ENCODE measurements at places on chromosomes 2 and 18. TPM values are rescaled to one million over a fixed set of nuclear protein-coding genes. Genes with fewer than 3 reads are reported as not detected.
A peak's percentile ranks its signal among the peaks of the same experiment; 100 is the strongest.

GRCh38 chr2:173032032-173032431 lies 43.6 kb upstream of the MAP3K20 start:
- H3K4me1 ChIP-seq: peaks cover 9% of the 10 kb centered on the region
- H3K27ac ChIP-seq: no peak overlapping the region
- no peak for DNase-seq
- H3K36me3 ChIP-seq: no peaks in the 10 kb centered on the region

DNA sequence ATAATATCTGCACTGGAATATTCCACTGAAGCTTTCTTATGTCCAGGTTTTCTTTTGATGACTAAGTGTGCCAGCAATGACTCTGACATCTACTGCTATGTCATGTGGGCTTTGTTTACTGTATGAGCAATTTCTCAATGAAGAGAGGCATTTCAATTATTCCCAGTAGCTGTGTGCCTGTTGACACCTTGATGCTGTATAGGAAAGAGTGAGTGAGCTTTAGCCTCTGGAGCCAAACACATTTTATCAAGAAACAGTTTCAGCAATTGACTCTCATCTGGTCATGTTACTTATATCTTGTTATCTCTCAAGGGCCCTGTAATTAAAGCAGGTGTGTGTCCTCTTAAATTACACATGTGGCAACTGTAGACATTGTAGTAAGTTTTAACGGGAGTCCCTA lies 493.2 kb upstream of the FANCL start:
- no peaks in the 10 kb centered on the region for H3K27me3 ChIP-seq
- DNase-seq: no peak
- H3K4me1 ChIP-seq: no peaks in the 10 kb centered on the region
- H3K27ac ChIP-seq: no peak overlapping the region

GRCh38 chr2:175877845-175878544 lies 124.1 kb downstream of the LNPK start:
- no peak overlapping the region for H3K4me3 ChIP-seq
- DNase-seq: no peak
- H3K4me1 ChIP-seq: no peaks in the 10 kb centered on the region

DNA sequence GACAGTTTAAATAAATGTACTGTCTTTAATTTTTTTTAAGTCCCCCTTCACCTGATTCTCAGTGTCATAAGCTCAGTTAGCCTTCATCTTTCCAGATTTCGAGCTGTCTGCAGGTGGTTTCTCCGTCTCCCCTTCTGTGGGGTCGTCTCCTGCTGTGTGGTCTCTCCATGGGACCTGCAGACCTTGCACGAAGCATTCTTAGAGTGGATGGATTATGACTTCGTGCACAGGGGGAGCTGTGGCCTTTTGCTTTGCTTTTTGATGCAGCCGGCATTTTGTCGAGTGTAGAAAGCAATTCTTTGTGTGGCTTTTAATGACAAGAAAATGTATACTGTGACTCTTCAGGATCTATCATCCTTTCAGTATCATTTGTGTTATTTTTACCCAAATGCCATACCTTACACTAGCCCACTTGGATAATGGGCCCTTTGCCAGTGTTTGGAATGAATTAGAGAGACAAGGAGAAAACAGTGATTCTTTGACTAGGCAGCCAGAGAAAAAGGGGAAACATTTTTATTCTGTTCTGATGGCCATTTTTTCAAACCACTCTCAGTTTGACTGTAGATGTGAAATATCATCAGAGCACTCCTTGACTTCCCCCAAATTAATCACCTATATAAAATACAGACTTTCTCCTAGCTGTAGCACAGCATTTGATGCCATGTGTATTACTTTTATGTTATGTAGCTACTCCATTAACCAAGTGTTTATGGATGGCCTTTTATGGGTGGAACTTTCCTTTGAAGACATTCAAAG lies 54.3 kb downstream of the ITGA6 start:
- H3K4me3 ChIP-seq: no peak overlapping the region
- no peak for DNase-seq
- peaks cover 8% of the 10 kb centered on the region for H3K4me1 ChIP-seq
- no peaks in the 10 kb centered on the region for H3K36me3 ChIP-seq
- H3K27ac ChIP-seq: no peak overlapping the region

DNA sequence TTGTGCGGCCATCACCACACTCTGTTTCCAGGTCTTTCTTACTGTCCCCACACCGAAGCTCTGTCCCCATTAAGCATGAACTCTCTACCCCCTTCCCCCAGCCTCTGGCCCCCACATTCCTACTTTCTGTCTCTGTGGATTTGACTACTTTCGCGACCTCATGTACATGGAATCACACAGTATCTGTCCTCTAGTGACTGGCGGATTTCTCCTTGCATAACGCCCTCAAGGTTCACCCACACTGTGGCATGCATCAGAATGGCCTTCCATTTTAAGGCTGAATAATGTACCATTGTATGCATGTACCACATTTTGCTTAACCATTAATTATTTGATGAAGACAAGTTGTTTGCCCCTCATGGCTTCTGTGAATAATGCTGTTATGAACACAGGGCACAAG lies 467.6 kb upstream of the HS6ST1 start:
- no peak overlapping the region for H3K27ac ChIP-seq
- no peak for DNase-seq
- H3K4me1 ChIP-seq: no peaks in the 10 kb centered on the region

GRCh38 chr2:16973586-16974286 lies 308.1 kb upstream of the CYRIA start:
- no peak overlapping the region for H3K27ac ChIP-seq
- no peak overlapping the region for H3K4me3 ChIP-seq
- H3K36me3 ChIP-seq: no peaks in the 10 kb centered on the region
- no peaks in the 10 kb centered on the region for H3K4me1 ChIP-seq
- H3K27me3 ChIP-seq: no peaks in the 10 kb centered on the region

- no peaks in the 10 kb centered on the region for H3K36me3 ChIP-seq
- H3K27ac ChIP-seq: no peak overlapping the region
- no peak for DNase-seq
- peaks cover 15% of the 10 kb centered on the region for H3K27me3 ChIP-seq
- no peak overlapping the region for H3K4me3 ChIP-seq
Observed at GRCh38 chr18:10274301-10274700, 180.1 kb upstream of the APCDD1 start.

DNA sequence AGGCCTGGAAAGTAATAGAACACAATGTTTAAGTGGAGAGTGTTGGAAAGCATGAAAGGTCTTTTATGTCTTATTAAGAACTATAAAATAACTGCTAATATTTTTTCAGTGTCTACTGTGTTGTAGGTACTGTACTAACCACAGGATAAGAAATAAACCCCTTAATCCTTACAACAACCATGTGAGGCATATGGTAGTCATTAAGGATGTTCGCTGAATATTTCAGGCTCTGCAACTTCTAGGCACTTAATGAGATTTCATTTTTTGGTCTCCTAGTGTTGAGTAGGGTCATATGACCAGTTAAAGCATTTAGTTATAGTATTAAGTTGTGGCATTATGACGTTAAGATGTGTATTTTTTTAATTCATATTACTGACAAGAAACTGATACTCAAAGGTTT lies 346.6 kb upstream of the KCNH7 start:
- H3K36me3 ChIP-seq: no peaks in the 10 kb centered on the region
- no peaks in the 10 kb centered on the region for H3K4me1 ChIP-seq
- no peaks in the 10 kb centered on the region for H3K27me3 ChIP-seq
- H3K4me3 ChIP-seq: no peak overlapping the region
- H3K27ac ChIP-seq: no peak overlapping the region

DNA sequence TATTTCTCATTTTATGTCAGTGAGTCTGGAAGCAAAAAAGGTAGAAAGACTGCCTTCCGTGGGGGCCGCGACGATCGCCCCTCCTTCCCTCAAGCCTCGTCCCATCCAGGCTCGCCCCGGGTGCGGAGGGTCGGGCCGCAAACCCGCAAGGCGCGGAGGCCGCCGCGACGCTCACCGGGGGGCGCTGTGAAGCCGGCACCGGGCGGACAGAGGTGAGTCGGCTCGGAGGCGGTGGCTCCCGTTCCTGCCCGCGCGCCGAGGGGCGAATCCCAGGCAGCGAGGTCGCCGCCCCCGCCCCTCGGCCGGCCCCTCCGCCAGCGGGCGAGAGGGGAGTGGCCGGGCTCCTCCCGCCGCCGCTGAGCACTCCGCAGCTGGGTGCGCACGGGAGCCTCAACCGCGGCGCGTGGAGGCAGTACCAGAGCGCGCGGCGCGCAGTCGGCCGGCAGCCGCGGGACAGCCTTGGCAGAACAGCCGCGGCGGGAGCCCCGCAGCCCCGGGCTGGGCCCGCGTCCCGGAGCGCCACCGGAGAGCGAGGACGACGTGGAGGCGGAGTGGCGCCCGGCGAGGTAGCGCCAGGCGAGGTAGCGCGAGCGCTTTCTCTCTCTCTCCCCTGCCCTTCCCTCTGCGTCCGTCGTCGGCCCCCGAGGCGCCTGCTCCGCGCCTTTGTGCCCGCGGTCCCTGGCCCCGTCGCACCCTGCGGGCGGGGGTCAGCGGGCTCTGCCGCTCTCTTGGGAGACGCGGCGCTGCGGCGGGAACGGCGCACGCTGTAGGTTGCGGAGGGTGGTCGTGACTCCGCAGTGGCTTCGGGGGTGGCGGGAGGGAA lies at the start of gene MYO1B:
Gene MYO1B (plus strand): TSS at position 359 of the 823 bp plus-strand sequence. CDS start 31,492 bp downstream, outside the sequence.
- peaks cover 29% of the 10 kb centered on the region for H3K27me3 ChIP-seq
- peaks cover 10% of the 10 kb centered on the region for H3K4me1 ChIP-seq
- peak within 1 kb of the TSS; percentile 63 for H3K4me3 ChIP-seq
- DNase-seq: peak; percentile 74
- H3K36me3 ChIP-seq: no peaks in the 10 kb centered on the region
- H3K27ac ChIP-seq: no peak within 1 kb of the TSS

GRCh38 chr2:184302506-184302905 lies 295.8 kb upstream of the ZNF804A start:
- no peak overlapping the region for H3K27ac ChIP-seq
- no peaks in the 10 kb centered on the region for H3K27me3 ChIP-seq
- H3K4me3 ChIP-seq: no peak overlapping the region
- H3K4me1 ChIP-seq: no peaks in the 10 kb centered on the region
- no peaks in the 10 kb centered on the region for H3K36me3 ChIP-seq

The KDSR gene
- 21.4 TPM for total RNA-seq

The FHOD3 gene
- total RNA-seq: not detected

The AMER3 gene
- total RNA-seq: not detected

The NR4A2 gene
- 2.7 TPM for total RNA-seq

The EGR4 gene
- not detected for total RNA-seq

The LGALSL gene
- 0.31 TPM for total RNA-seq

The CASP8 gene
- total RNA-seq: 76.8 TPM

The PDCD1 gene
- total RNA-seq: 0.89 TPM

The SCN3A gene
- not detected for total RNA-seq

Data from natural killer cell treated with Interleukin-12 subunit alpha and Interleukin-12 subunit beta and Interleukin-15 and Interleukin-18, amount 100 ng/mL, for 72 hours (primary cell).